ENCODE measurements at places on chromosomes 3 and 15.

GRCh38 chr3:146640955-146641867, 36.1 kb upstream of the PLSCR5 start:
- DNase-seq, result peak; percentile 26

- DNase-seq, result no peak
Measured at GRCh38 chr15:32909431-32909830, 191.6 kb downstream of the GREM1 start.

DNA sequence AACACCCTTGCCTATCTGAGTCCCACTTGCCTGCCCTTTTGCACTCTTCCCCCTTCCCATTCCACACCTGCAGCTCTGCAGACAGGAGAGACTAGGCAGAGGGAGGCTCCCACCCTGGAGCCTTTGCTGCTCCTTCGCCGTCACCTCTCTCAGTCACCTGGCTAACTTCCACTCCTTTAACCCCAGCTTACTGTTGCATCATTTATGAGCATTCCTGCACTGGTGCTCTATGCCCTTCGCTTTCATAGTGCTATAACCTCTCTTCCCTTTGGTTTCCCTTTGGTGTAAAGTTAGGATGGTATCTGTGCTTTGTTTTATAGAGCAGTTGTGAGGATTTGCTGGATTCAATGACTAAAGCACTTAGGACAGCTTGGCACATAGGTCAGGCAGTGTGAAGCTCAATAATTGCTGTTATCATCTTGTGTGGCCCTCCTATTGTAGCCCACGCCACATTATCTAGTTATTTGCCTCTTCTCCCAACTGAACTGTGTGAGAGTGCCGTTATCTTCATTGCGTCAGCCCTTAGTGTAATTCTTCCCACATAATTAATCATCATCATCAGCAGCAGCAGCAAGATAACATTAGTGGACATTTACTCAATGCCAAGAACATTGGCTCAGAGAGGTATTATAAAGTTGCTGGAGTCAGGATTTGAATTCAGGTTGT, 253.9 kb downstream of the CACNA2D3 start:
- DNase-seq, result no peak

- peak; percentile 34 for DNase-seq
Measured at GRCh38 chr3:59809710-59810444, 760.1 kb upstream of the CFAP20DC start.

DNA sequence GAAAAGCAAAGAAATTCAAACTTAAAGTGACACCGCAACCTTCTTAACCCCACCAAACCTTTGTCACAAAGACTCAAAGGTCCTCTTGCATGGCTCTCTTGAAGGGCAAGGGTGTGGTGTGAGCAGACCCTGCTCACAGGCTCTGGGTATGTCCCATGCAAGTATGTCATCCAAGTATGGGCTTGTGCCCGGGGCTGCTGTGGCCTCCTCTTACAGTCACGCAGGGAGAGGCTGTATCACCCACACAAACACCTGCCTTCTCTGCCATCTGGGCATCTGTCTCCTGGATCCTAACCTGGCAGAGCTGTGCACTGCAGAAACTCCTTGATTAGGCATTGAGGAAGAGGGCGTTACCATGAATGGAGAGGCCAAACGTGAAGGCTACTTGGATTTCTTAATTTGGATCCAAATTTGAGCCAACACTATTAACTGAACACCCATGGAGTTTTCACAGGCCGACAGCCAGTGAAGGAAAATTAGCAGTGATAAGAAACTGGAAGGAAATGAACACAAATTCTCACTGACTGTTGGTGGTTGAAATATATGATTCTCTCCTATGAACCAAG, 146.6 kb downstream of the DUT start:
- DNase-seq, result no peak
